Stimulated activated CD8-positive, alpha-beta memory T cell treated with anti-CD3 and anti-CD28 coated beads, Interleukin-7, amount 100 ng/mL, for 1 hour (primary cell): ENCODE measurements at places on chromosomes 1 and 21.

- no peak for DNase-seq
Observed at GRCh38 chr1:91515994-91516393, 15.3 kb downstream of the CDC7 start.

GRCh38 chr1:181396171-181396670 lies 87.1 kb upstream of the CACNA1E start:
- DNase-seq = no peak

- no peak for DNase-seq
Observed at GRCh38 chr21:39175154-39175553, 8.1 kb downstream of the PSMG1 start.

DNA sequence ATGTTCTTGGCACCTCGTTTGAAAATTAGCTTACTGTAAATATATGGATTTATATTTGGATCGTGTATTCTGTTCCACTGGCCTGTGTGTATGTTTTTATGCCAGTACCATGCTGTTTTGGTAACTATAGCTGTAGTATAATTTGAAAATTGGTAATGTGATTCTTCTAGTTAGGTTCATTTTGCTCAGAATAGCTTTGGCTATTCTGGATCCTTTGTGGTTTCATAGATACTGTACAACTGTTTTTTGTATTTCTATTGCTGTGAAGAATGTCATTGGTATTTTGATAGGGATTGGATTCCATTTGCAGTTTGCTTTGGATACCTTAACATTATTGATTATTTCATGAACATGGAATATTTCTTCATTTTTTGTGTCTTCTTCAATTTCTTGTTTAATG lies 490.2 kb downstream of the BRINP3 start:
- DNase-seq = no peak

GRCh38 chr1:111281411-111281810 lies 9.2 kb upstream of the CHIA start:
- no peak for DNase-seq

DNA sequence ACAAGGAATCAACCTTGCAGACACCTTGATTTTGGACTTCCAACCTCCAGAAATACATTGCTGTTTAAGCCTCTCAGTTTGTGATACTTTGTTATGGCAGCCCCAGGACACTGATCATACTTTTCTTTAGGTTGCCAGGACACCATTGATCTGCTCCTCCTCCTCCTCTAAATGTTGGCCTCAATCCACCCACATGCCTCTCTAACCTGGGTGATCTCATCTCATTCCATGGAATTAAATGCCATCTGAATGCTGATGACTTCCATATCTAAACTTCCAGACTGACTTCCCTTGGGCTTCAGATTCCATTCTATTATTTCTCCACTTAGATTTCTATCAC lies 7.4 kb upstream of the PPP1R15B start:
- DNase-seq = no peak

DNA sequence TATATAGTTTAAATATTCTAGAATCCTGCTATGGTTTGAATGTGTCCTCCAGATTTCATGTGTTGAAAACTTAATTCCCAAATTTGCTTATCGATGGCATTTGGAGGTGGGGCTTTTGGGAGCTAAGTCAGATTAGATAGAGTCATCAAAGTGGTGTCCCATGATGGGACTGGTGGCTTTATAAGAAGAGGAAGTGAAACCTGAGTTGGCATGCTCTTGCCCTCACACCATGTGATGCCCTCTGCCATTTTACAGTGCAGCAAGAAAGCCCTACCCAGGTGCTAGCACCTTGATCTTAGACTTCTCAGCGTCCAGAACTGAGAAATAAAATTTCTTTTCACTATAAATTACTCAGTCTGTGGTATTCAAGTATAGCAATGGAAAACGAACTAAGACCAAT lies 111.3 kb downstream of the TGFB2 start:
- no peak for DNase-seq

GRCh38 chr1:84877592-84877991 lies 15.4 kb downstream of the LPAR3 start:
- no peak for DNase-seq

GRCh38 chr1:157944663-157945280 lies 48.7 kb upstream of the KIRREL1 start:
- no peak for DNase-seq

GRCh38 chr1:232452117-232452516 lies 177.8 kb downstream of the SIPA1L2 start:
- DNase-seq = no peak

DNA sequence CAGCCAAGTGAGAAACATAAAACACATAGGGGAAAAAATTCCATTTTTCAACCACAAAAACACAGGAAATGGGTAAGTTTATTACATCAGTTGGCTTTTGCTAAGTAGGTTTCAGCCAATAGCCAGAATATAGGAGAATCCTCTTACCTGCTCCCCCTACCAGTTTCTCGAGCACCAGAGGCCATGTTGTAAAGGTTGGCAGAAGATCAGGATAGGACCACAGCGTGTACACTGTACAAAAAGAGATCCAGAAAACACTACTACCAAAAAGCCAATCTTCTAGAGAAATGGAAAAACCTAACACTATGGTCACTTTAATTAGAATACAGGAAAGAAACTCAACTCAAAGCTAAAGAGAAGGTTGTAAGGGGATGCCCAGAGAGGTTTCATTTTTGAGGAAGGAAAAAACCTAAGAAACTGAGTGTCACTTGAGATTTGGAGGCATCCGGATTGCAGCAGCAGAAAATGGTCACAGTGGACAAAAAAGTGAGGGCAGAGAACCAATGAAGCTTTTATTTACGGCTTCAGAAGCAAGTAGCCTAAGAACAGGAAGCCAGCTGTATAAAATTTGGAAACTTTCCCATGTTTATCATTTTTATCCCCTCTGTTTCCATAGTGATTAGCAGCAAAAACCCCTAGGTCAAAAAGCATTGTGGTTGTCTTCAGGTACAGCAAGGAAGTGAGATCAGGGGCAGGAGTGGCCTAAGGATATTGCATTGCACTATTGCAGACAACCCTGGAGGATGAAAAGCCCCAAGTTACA lies 2.9 kb downstream of the EIF2D start:
- no peak for DNase-seq

GRCh38 chr1:27383039-27383605 lies at the start of gene CD164L2:
Gene CD164L2 (minus strand): TSS chr1:27383333. CDS start chr1:27383239, 94 bp downstream.
- DNase-seq = no peak

- no peak for DNase-seq
Observed at GRCh38 chr1:50108497-50109059, at the start of gene ELAVL4. Gene ELAVL4 (plus strand): TSS chr1:50108920. CDS start chr1:50109190, 270 bp downstream.

DNA sequence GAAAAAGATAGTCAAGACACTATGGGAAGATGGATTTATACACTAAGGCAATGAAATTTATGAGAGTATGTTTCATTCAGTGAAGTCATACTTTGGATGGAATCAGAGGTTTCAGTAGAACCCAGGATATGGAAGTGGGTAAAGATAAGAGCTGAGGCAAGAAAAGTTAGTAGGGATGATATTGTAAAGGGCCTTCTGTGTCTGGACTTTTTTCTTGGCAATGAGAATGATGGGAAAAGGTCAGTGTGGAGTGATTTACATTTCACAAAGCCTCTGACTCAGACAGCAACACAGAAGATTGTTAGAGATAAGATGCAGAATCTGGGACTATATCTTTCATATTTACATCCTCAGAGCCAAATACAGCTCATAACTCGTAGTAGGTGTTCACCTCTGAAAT lies 32.1 kb downstream of the SH3BGR start:
- no peak for DNase-seq

- no peak for DNase-seq
Observed at GRCh38 chr21:44520326-44521300, 19.4 kb downstream of the KRTAP10-1 start.

DNA sequence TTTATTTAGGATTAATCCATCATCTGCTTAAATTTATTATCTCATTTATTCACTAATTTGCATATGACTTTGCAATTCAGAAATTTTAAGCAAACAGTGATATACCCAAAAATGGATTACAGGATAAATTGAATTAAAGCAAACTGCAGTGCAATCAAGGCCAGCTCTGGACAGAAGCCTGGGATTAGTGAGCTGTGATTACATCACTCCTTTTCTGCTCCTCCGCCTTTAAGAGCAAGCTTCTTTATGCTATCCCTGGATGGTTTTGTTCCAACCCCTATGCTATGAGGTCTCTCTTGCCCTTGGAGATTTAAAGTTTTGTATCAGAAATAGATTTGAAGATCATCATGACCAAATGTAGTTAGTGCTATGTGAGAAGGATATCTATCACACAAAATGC lies 32.6 kb downstream of the GPR52 start:
- no peak for DNase-seq

GRCh38 chr1:205535096-205535495 lies 30.6 kb downstream of the CDK18 start:
- DNase-seq = no peak
